Skin of body (tissue), 3 donors: ENCODE measurements at places on chromosomes 11 and 22. TPM values are rescaled to one million over a fixed set of nuclear protein-coding genes. Genes with fewer than 3 reads are reported as not detected.

Gene TMPRSS4
- 2.5 TPM for total RNA-seq

- peak; percentile 21 for DNase-seq
Observed at GRCh38 chr11:10540546-10540914, 457 bp downstream of the RNF141 start.

- no peak for DNase-seq
Observed at GRCh38 chr11:65651339-65651588, 11.5 kb downstream of the RELA start.

DNA sequence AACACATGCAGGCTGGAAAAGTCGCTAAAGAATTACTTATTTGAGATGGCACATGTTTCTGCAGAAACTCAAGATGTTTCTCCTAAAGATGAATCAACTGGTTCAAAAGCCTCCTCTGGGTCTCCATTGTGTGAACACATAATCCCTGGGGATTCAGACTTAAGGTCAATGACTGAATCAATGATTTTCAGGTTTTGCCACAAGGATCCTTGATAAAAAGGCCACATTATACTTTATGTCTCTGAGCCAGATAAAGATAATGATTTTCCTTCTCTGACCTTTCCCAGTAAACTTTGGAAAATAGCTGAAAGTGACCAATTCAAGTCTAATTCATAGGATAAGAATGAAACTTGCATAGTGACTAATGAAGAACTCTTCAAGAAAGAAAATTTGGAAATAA, 2.3 kb upstream of the XKR3 start:
- no peak for DNase-seq

Gene PYGM
- 45.7 TPM for total RNA-seq

GRCh38 chr22:28899199-28899853, 16.0 kb downstream of the ZNRF3 start:
- no peak for DNase-seq

DNA sequence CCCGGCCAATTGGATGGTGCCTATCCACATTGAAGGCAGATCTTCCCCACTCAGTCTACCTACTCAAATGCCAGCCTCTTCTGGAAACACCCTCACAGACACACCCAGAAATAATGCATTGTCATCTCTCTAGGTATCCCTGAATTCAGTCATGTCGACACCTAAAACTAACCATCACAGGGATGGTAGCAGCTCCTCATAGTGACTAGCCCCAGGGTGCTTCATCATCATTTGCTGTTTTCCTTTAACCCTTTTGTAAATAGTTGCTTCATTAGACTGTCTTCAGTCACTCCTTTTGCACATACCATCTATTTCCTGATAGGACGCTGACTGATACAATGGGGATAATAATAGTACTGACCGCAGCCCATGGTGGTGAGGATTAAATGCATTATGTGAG, 18.8 kb upstream of the AMOTL1 start:
- DNase-seq: no peak

DNA sequence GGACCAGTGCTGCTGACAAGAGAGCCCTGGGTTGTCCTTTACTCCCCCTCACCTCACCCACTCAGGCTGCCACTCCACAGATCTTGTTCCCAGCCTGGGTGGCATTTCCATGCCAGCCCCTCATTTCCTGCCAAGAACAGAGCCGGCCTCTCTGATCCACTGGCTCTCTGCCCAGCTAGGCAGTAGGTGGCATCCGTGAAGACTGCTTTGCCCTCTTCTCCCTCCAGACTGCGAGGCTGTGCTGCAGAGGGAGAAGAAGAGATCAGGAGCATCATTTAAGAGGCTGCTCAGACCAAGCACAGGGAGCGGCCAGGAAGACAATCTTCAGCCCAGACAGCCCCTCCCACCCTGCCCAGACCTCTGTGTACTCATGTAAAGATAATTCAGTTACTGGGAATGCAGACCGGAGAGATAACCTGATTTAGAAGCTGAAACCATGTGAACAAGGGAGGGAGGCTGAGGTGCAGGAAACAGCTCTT, 126.9 kb upstream of the NCAM1 start:
- DNase-seq: no peak

Gene DMC1
- total RNA-seq: 5.6 TPM

DNA sequence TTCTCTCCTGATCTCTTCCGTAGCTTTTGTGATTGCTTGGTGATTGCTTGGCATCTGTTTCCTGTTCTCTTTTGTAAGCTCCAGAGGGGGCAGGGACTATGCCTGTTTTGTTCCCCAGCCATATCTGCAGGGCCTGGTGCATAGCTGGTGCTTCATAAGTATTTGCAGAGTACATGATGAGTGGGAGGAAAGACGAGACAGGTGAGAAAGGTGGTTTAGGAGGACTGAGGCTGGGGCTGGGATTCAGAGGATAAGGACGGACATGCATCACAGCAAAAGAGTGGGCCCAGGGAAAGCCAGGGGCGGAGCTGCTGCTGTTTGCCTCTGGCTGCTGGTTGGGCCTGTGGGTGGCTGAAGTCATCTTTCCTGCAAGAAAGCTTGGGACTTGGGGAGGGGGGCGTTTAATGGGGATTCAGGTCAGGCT, 62.4 kb downstream of the DSCAML1 start:
- DNase-seq: no peak

Gene EPS8L2
- total RNA-seq: 35.6 TPM

DNA sequence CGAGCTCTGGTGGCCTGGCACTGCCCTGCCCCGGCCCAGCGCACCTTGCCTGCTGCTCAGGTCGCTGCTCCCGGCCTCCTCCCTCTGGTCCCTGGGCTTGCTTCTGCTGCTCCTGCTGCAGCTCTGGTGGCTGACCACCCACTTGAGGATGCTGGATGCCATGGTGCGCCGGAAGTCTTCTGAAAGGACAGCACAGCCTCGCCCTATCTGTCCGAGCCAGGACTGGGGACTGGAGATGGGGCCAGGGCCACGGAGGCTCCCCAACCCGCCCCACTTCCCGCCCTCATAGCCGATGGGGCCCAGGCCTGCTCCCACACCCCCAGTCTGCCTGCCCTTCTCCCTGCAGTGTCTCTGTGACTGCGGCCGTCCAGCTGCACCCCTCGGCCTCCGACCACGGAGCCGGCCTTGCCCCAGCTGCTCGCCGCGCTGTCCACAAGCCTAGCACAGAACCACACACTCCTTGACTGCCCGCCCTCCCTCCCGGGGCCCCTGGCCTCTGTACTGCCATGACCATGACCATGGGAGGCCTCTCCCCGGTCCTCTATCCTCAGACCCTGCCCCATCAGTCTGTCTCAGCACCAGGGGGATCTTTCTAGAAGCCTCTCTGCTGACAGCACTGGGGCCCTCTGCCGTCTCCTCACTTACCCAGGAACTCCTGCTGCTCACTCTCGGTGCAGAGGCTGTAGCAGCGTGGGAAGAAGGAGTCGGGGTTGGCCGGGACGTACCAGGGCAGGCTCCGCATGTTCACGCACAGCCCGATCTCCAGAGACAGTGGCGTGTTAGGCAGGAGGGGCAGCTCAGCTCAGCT, 12.7 kb downstream of the TTLL8 start:
- no peak for DNase-seq

DNA sequence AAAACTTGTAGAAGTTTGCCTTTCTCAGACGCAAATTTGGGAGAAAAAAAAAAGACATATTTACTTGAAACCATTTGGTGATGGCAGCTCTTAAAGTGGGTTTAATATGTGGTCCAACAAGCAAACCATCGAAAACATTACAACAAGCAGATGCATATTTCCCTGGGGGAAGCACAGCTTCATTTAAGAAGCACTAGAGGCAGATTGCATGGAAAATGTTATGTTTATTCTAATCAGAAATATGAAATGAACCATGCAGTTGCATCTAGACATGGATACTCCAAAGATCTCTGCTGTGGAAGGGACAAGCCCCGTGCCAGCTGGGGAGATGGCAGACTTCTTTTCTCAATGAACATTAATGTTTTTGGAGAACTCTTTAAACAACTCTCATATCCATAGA, 57.4 kb upstream of the PARVA start:
- peak; percentile 60 for DNase-seq

DNA sequence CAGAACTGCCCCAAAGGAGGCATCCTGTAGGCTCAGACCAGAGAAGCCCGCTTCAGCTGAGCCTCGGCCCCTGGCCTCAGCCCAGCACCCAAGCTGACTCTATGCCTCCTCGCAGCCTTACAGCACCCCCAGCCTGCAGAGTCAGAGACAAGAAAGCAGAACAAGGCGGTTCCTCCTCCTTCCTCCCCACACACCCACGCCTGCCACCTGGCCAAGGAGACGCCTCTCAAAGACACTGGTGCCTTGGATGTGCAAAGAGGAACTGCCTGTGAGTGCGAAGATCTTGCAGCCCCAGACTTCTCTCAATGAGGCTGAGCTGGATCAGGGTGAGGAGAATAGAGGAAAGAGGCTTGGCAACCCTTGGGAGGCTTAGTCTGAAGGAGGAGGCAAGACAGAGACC, 60.2 kb downstream of the PDE2A start:
- no peak for DNase-seq

DNA sequence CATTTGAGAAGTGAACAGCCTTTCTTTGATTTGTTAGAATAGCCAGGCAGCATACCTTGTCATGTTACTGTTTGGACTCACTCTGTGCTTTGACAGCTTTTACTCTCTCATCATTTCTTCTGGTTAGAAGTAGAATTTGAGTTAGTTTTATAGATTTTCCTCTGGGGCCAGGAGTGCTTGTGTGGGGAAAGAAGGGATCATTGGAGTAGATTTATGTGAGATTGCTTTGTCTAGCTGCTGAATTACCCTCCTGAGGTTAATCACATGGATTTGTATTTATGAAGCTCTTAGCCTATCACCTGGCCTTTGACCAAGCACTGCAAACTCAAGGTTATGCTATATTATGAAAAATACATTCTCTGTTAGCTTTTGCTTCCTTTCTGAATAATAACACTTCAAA, 54.3 kb downstream of the SWAP70 start:
- DNase-seq: no peak

Gene DEFB131B
- total RNA-seq: not detected

GRCh38 chr22:38602166-38602565, 32.2 kb upstream of the DMC1 start:
- DNase-seq: no peak

- no peak for DNase-seq
Observed at GRCh38 chr11:71420455-71421241, 27.5 kb downstream of the DHCR7 start.

GRCh38 chr11:78138694-78139421, 568 bp downstream of the ALG8 start:
- no peak for DNase-seq

DNA sequence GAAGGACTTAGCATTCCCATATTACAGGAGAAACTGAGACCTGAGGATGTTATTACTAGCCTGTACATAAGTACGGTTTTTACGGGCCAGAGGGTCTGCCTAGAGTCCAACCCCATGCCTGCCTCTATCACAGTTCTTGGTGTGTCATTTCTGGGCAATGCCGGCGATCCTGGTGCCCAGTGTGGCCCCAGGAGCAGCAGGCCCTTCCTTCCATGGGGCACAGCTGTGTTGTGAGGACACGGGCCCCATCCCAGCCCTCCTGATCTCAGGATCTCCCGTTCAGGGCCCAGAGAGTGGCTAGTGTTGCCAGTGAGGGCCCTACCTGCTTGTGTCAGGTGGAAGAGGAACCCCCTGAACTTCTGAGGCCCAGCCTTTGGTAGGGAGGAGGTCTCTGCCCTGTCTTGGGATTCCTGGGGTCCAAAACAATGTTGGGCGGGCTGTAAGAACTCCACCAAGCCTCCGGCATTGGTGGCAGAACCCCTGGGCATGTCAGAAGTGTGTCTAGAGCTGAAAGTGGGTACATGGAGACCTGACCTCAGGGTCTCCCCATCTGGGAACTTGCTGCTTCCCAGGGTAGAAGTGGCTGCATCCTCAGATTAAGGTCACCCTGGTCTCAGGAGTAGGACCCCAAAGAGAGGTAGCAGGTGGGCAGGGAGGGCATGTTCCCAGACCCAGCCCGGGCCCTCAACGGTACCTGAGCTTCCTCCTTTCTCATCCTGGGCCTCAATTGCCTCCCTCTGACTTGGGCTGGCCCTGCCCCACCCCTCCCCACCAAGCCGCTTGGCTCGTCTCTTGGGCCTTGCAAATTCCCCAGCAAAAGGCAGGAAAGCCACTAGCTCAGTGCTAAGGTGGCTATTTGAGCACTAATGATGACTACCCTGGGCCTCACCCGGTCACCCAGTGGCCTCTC, 74.6 kb upstream of the KCNQ1OT1 start:
- no peak for DNase-seq

DNA sequence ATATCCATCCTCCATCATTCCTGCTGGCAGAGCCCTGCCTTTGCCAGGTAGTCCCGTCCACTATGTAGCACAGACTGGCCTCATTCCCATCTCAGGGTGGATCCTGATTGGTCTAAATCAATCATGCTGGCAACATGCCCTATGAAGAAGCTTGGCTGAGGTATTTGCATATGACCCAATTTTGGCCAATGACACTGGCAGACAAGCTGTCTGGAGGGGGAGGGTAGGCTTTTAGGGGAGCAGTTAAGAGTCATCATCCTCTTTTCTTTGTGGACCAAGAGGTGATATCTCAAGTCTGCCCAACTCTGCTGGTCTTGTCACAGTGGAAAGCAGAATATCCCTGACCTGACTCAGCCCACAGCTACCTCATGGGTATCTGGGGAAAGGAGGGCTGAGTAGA, 5.1 kb downstream of the CCDC89 start:
- no peak for DNase-seq

Gene ZP1
- total RNA-seq: 0.49 TPM

- DNase-seq: no peak
Observed at GRCh38 chr22:45631140-45631840, 40.3 kb upstream of the ATXN10 start.

- no peak for DNase-seq
Observed at GRCh38 chr11:102151784-102152525, 41.7 kb downstream of the YAP1 start.

GRCh38 chr11:75024068-75024449, 35.3 kb downstream of the NEU3 start:
- no peak for DNase-seq

DNA sequence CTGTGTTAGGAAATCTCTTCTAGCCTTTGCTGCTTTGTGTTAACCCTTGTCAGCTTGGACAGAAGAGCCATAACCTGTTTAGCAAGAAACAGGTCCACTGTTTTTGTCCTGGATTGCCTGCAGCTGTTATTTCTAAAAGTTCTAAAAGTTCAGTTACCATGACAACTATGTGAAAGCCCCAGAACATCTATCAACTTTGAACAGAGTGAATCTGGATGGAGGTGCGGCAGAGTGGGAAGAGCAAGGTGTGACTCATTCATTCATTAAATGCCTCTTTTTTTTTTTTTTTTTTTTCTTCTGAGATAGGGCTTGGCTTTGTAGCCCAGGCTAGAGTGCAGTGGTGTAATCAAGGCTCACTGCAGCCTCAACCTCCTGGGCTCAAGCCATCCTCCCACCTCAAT, 50.5 kb downstream of the RBX1 start:
- DNase-seq: no peak

Gene KCNQ1OT1
- total RNA-seq: 12.0 TPM

DNA sequence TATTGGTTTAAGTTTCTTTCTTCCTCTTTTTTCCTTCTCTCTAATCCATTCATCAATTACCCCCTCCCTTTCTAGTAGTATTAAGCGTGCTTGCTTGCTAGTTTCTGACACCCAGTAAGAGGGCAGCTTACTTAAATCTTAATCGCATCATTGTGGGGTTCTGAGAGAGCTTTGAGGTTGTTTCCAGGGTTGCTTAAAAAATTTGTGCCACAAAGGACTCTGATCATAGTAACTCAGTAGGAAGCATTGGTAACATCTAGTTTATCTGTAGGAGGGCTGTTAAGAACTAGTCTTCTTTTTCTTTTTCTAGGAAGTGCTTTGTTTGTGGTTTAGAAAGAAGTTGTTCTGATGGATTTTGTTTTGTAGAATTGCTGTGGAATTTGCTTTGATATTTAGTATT, 45.3 kb downstream of the TMEM135 start:
- no peak for DNase-seq

GRCh38 chr11:60768202-60768601, 11.5 kb downstream of the MS4A15 start:
- no peak for DNase-seq
